NCI-H1417 (cell line): ENCODE measurements at places on chromosomes 13 and 19.

GRCh38 chr13:42874221-42874620 lies 92.8 kb downstream of the FAM216B start:
- DNase-seq: no peak

DNA sequence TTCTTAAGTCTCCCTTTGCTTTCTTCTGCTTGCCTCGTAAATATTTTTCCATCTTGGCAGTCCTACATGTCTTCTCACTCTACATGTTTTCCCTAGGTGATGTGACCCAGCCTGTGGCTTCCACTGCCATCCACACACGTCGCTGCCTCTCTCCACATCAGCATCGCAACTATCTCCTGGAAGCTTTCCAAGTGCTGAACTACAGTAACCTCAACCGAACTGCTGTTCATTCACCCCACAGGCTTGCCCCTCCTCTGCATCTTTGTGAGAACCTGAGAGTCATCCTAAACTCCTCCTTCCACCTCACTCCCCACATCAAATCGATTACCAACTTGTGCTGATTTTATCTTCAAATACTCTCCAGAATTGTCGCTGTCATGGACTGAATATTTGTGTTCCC lies 41.2 kb upstream of the USPL1 start:
- DNase-seq: no peak

DNA sequence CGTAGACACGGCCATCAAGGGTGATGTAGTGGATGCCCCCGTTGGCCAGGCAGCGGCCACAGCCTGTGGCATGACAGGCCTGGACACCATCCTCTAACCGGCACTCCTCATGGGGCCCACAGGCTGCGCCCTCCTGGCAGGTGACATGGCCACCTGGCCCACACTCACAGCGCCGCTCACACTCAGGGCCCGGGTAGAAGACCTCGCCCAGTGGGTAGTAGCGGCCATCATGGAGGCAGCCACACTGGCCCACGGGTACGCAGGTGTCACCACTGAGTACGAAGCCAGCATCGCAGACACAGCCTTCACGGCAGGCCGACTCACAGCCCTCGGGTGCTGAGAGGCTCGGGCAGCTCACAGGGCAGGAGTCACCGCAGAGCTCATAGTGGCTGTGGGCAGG lies 27.2 kb upstream of the FBL start:
- DNase-seq: no peak

DNA sequence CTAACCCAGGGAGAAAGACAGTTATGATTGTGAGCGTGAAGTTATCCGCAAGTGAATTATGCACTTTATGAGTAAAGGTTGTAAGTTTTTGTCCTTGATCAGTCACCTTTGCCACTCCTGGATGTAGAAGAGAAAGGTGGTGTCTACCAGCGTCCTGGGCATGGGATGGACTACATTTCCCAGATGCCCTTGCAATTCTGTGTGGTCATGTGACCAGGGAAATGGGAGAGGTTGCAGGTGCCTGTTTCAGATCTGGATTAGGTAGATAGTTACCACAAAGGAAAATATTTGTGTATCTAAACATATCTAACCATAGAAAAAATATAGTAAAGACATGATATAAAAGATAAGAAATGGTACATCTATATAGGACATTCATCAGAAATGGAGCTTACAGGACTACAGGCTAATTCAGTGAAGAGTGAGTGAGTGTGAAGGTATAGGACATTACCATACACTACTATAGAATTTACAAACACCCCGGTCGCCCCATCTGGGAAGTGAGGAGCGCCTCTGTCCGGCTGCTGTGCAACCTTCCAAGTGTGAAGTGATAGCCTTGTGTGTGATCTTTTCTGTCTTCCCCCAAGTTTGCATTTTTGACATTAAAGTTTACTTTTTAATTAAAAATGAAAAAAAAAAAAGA lies 51.6 kb upstream of the CACNA1A start:
- peak; percentile 29 for DNase-seq

- DNase-seq: no peak
Measured at GRCh38 chr19:8462571-8462970, 17.8 kb downstream of the HNRNPM start.

DNA sequence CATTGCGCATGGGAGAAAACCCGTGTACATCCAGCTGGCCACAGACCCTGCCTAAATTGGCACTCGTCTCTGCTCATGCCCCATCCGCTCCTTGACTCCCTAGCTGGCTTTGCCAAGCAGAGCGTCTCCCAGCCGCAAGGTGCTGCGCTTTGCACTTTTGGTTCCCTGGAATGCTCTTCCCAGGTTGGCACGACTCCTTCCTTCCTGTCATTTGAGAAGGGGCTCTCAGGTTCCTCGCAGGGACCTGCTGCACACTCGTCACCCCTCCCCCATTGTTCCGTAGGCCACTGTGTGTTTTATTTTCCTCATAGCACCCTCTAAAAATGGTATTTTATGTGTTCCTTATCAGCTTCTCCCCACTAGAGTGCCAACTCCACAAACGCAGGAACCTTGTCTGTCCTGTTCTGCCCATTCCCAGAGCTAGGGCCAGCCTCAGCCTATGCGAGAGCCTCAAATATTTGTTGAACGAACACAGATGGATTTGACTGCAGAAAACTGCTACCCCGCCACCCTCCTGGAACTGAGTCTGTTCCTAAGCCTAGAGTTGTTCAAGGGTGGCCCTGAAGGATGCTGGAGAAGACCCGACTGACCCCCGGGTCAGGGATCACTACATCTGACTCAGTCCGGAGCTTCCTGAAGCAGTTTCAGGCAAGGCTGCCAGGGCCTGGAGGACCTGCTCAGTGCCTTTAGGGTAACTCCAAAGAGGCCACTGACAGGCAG lies 8.4 kb upstream of the CEBPA start:
- no peak for DNase-seq

GRCh38 chr19:33499248-33499647 lies 22.3 kb downstream of the PEPD start:
- no peak for DNase-seq

DNA sequence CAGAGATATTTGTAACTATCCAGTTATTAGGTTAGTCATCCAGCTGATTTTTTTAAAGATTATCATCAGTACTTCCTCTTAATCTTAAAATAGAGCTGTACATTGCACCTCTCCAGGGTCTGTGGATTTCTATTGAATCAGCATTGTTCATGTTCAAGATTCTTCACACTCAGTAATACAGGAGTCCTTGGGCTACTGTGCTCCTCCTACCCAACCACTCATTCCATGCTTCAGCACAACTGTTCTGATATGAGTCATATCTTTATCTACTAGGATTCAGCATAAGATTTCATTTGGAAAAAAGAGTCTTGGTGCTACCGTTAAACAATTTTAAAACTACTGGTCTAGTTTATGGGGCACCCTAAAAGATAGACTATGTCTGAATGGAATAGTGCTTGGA lies 357.8 kb downstream of the DCT start:
- DNase-seq: no peak

DNA sequence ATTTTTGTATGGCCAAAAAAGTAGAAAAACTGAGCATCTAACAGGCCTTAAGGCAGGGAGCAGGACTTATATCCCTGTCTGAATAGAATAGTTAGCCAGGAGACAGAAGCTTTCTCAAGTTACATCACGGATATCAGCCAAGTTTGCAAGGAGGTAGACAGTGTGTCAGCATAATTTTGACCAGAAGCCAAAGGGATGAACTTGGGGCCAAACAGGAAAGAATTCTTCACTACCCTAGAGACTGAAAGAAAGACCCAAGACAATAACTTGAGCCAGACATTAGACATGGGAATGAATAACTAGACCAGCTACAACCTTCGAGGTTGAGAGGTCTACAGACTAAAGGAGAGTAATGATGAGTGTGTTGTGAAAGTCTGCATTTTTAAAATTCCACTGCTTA lies 48.1 kb upstream of the PCDH9 start:
- no peak for DNase-seq

- DNase-seq: no peak
Measured at GRCh38 chr13:37700887-37701286, 102.3 kb upstream of the POSTN start.

DNA sequence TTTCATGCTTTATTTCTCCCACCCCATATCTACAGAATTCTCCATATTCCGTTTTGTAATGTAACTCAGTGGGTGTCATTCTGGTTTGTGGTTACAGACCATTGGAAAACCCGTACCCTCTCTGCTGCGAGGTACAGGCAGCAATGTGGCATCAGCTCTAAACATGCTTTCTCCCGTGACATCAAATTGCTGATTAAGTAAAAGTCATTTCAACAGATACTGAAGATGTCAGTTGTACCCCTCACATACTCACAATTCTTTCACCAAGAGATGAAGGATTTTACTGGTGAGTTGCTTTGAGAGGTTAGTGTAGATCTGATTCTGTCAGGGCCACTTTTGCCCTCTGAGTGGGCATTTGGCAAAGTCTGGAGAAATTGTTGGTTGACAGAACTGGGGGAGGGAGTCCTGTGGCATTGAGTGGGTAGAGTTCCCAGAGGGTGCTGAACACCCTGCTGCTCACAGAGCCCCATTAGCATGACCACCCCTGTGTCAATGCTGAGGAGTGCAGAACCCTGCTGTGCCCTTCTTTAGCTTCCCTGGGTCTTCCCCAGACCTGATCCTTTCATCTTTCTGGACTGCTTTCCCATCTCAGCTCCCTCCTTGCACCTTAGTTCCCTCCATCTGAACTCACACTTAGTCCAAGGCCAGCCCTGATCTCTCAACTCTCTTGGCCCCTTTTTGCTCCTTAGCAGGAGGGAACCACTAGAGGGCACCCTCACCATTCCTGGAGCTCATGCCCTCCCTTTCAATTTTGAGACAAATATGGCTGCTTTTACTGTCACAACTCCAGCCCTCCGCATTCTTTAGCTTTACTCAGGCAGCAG lies 39.9 kb upstream of the CEACAM8 start:
- DNase-seq: peak; percentile 17

- peak; percentile 90 for DNase-seq
Measured at GRCh38 chr13:71316792-71317363, 550.1 kb downstream of the DACH1 start.

- no peak for DNase-seq
Measured at GRCh38 chr13:50629497-50629896, 214.0 kb downstream of the DLEU7 start.

DNA sequence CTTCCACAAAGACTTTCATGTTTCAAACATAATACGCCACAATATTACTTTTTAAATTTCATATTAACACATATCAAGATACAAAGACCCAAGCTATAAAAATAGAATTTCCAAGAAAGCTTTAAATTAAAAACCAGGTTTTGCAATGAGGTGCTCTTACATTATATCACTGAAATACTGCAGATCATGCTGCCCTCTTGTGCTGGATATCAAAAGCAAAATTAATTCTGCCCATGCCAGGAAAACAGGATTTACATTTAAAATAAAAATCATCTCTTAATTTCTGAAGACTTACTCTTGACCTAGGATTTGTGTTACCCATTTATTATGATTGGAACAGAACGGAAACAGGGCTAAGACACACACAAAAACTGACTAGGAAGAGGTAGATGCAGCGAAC lies 145.0 kb downstream of the ABCC4 start:
- DNase-seq: peak; percentile 35
